ENCODE measurements at places on chromosomes 4 and X.

DNA sequence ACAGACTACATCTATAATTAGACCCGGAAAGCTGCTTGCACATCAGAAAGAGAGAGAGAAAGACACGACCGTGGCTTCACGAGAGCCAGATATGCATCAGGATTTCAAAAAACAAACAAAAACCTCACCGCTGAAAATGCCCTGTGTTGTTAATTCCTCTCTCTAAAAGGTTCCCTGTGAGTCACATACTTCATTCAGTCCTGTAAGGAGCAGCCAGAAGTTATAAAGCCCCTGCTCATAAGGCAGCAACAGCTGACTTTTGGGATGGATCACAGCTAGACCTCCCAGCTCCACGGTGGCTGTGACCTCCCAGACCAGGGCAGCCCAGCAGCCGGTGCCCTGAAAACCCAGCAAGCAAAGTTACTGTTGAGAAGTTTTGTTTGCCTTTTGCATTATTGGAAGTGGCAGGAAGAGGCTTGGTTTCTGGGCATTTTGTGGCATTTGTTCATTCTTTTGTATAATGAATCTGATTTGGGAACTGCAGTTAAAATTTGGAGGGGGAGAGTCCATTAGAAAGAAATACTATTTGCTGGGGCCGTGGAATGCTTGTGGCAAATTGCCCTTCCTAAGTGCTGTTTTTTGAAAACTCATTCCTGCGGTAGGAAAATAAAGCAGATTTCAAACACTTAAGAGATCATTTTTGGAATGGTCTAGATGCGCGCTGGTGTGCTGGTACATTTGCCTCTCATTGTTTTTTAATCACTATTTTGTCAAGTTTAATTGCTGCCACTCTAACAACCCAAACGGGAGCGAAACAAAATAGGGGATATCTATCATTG is 520.4 kb downstream of the BCOR start:
- DNase-seq = no peak

- no peak for DNase-seq
Observed at GRCh38 chr4:6999172-7000086, 43.7 kb upstream of the TADA2B start.

- DNase-seq = no peak
Observed at GRCh38 chr4:153018031-153018430, 81.9 kb downstream of the FHDC1 start.

DNA sequence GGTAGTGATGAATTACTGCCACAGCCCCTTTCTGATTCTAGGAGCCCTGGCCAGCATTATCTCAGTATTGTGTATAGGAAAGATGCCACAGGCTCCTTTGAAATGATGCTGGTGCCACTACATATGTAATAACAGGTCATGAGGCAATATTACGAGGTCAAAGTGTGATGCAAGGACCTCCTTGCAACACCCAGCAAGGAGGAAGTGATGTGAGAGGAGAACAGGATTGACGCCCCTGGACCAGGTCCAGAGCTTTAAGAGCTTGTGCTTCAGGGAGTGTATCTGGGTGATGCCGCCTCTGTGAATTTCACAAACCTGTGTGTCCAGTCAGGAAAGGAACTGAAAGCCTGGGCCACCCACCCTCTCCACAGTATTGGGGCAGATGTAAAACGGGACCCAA is 261.8 kb downstream of the MID1IP1 start:
- no peak for DNase-seq

- DNase-seq = no peak
Observed at GRCh38 chr4:188647820-188648370, 508.7 kb downstream of the TRIML1 start.

GRCh38 chr4:179880756-179881155 is 2362.4 kb upstream of the TENM3 start:
- no peak for DNase-seq

DNA sequence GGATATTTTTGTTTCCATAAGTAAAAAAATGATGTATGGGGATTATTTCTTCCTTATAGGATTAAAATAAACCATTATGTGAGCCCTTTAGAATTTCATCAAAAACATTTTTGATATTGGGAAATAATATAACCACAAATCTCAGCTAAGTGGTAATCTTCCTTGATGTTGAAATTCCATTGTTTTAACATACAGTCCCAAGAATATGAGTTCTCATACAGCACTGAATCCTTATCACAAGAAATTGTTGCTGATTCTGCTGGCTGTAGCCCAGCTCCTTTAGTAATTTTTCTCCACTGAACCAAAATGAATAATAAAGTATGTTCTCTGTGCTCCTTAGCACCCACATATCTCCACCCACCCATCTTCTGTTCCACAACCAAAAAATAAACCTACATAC is 41.9 kb upstream of the FAM47B start:
- no peak for DNase-seq

- no peak for DNase-seq
Observed at GRCh38 chr4:173522160-173522950, 7.7 kb downstream of the HAND2 start.

- no peak for DNase-seq
Observed at GRCh38 chrX:80139564-80139963, 125.0 kb downstream of the TBX22 start.

- no peak for DNase-seq
Observed at GRCh38 chr4:108351791-108352190, 183.1 kb upstream of the LEF1 start.

DNA sequence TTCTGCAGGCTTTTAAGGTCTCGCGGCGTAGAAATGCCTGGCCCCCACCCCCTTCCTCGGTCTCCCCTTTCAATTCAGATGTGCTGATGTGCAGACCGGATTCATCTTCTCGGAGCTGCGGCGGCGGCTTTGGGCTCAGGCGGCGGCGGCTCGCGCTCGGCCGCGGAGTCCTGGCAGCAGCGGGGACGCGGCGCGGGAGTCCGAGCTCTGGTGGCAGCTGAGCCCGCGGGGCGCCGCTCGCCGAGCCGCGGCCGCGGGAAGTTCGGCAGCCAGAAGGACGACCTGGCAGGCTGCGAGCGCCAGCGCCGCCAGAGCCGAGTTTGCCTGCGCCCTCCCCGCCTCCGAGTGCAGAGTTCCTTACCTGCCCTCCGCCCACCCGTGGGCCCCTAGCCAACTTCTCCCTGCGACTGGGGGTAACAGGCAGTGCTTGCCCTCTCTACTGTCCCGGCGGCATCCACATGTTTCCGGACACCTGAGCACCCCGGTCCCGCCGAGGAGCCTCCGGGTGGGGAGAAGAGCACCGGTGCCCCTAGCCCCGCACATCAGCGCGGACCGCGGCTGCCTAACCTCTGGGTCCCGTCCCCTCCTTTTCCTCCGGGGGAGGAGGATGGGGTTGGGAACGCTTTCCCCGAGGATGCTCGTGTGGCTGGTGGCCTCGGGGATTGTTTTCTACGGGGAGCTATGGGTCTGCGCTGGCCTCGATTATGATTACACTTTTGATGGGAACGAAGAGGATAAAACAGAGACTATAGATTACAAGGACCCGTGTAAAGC is 448 bp downstream of the TLL1 start:
- no peak for DNase-seq

DNA sequence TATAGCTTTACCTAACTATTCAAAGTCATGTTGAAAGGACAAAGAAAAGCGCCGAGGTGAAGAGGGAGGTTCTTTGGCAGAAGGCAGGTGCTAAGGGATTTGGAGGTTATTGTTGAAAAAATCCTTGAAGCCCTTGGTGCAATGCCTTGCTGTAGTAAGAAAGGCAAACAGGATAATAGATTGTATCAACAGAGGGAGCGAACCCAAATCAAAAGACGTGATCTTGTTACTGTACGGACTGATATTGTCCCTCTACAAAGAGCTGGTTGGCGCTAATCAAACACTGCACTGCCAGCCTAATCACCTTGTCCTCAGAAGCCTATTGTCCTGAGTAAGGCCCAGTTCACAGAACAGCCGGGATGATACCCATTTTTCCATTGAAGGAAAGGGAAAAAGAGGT is 182.9 kb downstream of the ZIC3 start:
- no peak for DNase-seq

DNA sequence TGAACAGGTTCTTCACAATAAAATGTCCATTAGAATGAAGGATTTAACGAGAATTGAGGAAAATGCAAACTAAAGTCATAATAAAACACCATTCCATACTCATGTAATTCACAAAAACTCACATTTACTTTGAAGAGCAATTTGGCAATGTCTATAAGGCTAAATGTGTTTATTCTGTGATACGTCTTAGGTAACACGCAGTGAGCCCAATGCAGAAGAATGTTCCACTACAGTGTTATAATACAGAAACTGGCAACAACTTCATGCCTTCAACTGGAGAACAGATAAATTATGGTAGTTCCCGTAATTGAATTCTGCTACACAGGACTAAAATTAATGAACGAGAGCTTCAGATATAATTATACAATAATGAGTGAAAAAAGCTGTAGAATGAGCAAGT is 17.4 kb downstream of the ADH5 start:
- DNase-seq = no peak

DNA sequence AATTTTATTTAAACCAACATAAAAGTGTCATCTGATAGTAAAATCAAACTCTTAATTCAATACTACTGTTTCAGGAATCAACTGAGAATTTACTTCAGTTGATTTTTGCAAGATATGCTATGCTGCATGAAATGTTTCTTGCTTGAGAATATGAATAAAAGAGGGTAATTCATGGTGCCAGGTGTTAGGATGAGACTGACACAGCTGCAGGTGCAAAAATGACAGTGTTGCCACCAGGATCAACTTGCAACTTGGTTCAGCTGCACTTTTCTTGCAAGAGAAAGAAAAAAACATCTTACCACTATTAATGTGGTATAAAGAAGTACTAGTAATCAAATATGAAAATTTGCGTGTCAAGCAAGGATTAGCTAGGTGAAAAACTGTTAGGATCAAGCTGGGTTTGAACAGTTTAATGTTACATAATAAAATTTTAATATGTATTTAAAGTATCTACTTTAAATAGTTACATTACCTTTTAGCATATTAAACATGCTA is 49.7 kb downstream of the CHIC2 start:
- DNase-seq = no peak

- no peak for DNase-seq
Observed at GRCh38 chrX:127085939-127086338, 266.4 kb downstream of the PRR32 start.

- no peak for DNase-seq
Observed at GRCh38 chrX:22616867-22617266, 344.2 kb downstream of the CBLL2 start.

DNA sequence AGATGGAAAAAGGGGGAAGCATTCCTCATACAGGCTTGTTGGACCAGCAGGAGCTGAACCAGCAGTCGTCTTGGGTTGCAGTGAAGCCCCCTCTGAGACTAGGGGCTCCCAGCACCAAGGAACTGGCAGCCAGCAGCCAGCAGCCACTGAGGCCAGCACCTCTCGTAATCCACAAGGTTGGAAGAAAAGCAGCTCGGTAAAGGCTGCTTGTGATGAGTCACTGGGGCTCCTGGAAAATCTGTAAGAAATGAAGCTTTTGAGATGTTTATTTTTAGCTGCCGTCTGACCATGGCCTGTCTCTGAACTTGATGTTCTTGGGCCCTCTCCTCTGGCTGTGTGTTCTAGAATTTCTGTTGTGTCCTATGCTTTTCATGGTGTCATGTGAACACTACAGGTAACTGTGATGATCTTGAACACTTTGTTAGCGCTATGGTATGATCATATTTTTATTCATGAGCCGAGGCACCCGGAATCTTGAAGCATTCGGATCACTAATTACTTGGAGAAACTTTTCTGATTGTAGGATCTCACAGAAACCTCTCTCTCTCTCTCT is 18.6 kb downstream of the CLCN4 start:
- no peak for DNase-seq

GRCh38 chr4:67935888-67936287 is 27.4 kb downstream of the TMPRSS11A start:
- no peak for DNase-seq

GRCh38 chr4:42985976-42986375 is 93.5 kb downstream of the GRXCR1 start:
- no peak for DNase-seq

- no peak for DNase-seq
Observed at GRCh38 chr4:140308366-140309123, 64.9 kb upstream of the SCOC start.

DNA sequence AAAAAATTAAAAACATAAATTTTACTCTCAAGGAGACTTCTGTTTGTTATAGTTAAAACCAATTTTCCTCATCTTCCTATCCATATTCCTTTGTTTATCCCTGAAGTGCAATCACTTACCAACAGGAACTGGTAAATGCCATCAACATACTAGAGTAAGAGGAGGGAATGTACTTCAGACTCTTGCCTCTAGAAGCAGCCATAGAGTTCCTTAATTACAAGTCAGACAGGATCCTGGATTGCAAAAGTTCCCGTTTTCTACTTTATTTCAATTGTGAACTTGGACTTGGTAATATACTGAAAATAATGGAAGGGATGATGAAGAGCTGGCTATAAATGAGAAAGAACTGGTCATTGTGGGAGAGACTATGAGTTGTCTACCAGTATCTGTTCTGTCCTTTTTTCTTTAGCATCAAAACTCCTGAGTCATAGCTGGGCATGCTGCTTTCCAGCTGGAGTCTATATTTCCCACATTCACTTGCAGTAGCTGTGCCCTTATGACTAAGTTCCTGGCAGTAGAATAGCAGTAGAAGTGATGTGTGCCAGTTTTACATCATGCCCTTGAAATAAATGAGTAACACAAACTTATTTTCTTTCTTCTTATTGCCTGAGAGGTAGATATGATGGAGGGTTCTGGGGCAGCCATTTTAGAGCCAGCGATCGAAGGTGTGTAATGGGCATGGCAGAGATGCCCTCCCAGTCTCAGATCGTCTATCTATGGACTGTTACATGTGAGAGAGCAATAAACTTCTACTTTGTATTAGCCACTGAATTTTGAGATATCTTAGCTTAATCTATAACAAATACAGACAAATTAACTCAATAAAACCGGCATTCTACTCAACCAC is 26.8 kb upstream of the SPARCL1 start:
- DNase-seq = no peak

DNA sequence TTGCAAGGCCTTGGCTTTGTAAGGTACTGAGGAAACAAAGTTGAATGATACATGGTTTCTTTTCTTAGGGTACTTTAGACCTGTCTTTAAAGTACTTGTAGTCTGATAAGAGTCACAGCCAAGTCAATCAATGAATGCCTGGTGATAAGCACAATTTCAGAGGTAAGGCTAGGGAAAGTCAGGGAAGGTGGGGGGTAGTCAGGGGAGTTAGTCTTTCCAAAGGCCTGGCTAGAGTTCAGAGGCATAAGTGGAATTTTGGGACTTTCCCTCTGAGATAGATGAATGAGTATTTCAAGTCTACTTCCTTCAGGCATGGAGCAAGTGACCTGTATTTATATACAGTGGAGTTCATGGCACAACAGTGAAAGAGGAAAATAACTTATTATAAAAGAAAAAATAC is 78.3 kb downstream of the SLC4A4 start:
- no peak for DNase-seq

GRCh38 chr4:89000844-89001360 is 56.1 kb downstream of the FAM13A start:
- no peak for DNase-seq

DNA sequence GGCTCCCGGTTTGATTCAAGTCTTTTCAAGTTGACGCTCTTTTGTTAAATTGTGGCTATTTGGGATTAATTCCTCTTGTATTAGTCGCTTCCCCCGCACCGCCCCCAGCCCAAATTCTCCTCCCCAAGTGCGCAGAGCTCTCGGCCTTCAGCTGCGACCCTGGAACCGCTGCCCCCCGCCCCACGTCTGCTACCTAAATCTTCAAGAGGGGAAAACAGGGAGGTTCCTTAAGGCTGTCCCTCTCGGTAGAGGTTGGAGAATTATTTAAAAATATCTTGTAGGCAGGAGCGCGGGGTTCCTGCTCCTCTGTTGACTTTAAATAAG is 860 bp upstream of the RPS6KA3 start:
- no peak for DNase-seq

- no peak for DNase-seq
Observed at GRCh38 chr4:7654550-7655445, 220.1 kb upstream of the PSAPL1 start.
